ENCODE measurements at places on chromosomes 1 and 21.

- H3K27ac ChIP-seq = no peak overlapping the region
- no peak overlapping the region for H3K4me3 ChIP-seq
- H3K27me3 ChIP-seq = peaks cover 2% of the 10 kb centered on the region
- DNase-seq = no peak
- no peaks in the 10 kb centered on the region for H3K36me3 ChIP-seq
Observed at GRCh38 chr1:212549503-212550017, 59.0 kb upstream of the ATF3 start.

DNA sequence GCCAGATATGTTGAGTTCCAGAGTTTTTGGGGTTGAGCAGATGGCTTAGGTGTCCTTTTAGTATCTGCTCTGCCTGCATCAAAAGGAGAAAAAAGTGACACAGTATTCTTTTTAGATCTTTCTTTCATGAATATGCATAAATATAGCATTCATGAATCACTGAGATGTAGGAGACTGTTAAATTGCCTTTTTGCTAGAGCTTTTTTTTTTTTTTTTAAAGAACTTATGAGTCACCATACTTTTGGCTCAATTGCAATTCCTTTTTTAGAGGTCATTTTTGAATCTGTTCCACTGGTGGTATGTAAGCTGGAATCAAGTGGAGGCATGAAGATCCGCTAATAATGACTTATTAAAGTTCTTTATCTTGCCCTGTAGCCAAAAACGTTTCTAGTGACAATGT is 480.9 kb upstream of the ZRANB2 start:
- no peak overlapping the region for H3K4me3 ChIP-seq
- DNase-seq = peak; percentile 87
- peaks cover 3% of the 10 kb centered on the region for H3K4me1 ChIP-seq
- H3K27ac ChIP-seq = no peak overlapping the region
- H3K36me3 ChIP-seq = no peaks in the 10 kb centered on the region
- H3K27me3 ChIP-seq = no peaks in the 10 kb centered on the region

- no peak overlapping the region for H3K4me3 ChIP-seq
- H3K27me3 ChIP-seq = peaks cover 2% of the 10 kb centered on the region
- no peaks in the 10 kb centered on the region for H3K36me3 ChIP-seq
- H3K4me1 ChIP-seq = no peaks in the 10 kb centered on the region
- H3K27ac ChIP-seq = no peak overlapping the region
- no peak for DNase-seq
Observed at GRCh38 chr1:65243491-65243890, 65.9 kb upstream of the DNAJC6 start.

DNA sequence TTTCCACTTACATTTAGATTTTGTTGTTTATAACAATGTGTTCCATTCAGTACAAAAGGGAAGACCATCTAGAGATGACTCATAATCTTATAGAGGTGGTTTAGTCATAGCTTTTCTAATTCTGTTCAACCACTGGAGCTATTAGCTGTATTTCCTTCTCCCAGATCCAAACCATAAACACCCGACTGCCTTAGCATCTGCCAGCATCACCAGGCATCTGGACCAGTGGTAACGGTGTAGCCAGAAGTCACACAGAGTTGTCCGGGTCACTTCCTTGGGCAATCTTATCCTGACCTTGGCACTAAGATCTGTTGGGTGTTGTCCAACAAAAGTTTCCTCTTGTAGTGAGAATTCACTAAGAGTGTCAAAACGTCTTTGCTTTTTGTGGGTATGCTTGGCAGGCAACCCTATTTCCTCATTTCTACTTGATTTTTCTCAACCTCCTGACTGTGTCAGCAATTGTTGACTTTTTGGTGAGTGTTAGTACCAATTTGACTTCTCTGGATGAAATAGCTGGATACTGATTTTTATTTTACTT is 372.1 kb upstream of the B3GALT2 start:
- no peaks in the 10 kb centered on the region for H3K27me3 ChIP-seq
- H3K36me3 ChIP-seq = no peaks in the 10 kb centered on the region
- no peak overlapping the region for H3K27ac ChIP-seq
- no peak overlapping the region for H3K4me3 ChIP-seq
- peak; percentile 91 for DNase-seq
- H3K4me1 ChIP-seq = peaks cover 2% of the 10 kb centered on the region

DNA sequence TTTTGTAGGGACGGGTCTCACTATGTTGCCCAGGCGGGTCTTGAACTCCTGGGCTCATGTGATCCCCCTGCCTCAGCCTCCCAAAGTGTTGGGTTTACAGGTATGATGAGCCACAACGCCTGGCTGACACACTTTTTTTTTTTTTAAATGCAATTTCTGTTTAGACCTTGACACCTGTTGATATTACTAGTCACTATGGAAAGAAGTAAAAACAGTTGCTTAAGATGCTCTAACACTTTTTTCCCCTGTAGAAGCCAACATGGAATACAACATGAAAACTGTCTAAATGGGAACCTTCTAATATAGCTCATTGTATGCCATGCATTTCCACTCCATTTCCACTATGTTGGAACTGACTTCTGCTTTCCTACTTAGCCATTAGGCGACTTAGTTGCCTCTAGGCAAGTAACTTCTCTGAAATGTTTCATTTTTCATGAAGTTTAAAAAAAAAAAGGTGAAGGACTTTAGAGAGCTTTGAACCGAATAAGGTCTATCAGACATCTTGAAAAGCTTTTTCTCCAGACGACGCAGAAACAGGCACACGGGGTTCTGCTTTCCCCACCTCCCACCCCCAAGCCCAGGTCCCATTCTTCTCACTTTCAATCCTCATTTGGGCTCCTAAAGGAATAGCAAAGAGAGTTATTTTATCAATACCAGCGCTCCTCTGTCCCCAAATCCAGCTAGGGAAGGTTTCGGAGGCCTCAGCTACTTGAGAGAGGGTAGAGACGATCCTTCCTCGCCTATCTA is 648 bp upstream of the DR1 start:
- no peaks in the 10 kb centered on the region for H3K27me3 ChIP-seq
- no peaks in the 10 kb centered on the region for H3K36me3 ChIP-seq
- DNase-seq = peak; percentile 20
- H3K4me1 ChIP-seq = peaks cover 4% of the 10 kb centered on the region
- peak overlapping the region; percentile 83 for H3K4me3 ChIP-seq

DNA sequence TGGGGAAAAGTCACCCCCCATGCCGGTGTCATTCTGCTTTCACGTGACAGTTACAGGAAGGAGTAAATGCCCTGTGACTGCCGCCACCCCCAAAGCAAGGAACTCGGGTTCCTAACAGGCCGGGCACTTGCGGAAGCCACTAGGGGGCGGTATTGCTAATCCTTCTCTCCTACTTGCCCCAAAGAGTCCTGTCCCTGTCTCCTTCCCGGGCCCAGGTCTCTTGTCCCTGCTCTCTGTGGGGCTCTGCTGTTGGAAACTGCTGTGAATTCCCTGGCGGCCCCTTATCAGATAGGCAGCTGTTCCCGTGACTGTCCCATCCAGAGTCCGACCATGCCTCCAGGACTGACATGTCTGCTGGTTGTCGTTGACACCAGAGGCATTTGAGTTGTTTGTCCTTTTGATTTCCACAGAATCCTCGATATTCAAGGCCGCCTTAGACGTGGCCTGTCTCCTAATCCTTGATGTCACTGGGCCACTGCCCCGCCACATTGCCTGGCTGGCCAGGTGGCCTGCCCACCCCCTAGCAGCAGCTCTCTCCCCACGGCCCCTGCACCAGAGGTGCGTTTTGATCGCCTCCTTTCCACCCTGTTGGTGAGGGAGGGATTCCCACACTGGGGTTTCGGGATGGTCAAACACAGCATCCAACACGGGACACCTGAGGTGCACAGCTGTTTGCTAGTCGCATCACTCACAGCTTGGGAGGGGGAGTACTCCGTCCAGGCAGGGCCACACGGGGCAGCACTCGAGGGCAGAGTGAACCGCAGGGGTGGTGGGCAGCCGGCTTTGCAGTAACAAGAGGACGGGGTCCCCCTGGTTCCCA is 37.3 kb downstream of the CHAF1B start:
- H3K27me3 ChIP-seq = no peaks in the 10 kb centered on the region
- no peak overlapping the region for H3K27ac ChIP-seq
- no peaks in the 10 kb centered on the region for H3K36me3 ChIP-seq
- H3K4me1 ChIP-seq = peaks cover 2% of the 10 kb centered on the region
- H3K4me3 ChIP-seq = no peak overlapping the region

DNA sequence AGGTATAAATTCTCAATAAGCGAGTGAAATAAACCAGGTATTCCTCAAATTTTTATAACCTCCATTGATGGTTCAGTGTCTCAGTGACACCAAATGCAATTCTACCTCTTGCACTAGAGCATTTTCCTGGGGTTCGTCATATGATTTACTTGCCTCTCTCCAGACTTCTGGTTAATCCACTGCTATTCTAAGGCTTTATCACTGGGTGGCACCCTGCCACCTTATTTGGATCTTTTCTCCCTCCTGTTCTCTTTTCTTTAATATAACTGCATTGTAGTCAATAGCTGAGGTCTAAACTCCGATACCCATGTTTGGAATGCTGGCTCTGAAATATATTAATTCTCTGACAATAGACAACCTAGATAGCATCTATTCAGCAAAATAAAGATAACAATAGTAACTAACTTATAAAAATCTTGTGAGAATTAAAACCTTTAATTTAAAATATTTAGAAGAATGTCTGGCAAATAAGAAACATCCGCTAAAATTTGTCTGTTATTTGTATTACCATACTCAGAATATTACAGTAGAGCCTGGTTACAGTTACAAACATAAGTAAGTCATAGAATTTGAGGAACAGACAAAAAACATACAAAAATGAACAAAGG is 436.4 kb downstream of the PLA2G4A start:
- no peaks in the 10 kb centered on the region for H3K4me1 ChIP-seq
- no peak overlapping the region for H3K27ac ChIP-seq
- no peaks in the 10 kb centered on the region for H3K36me3 ChIP-seq
- H3K27me3 ChIP-seq = no peaks in the 10 kb centered on the region

DNA sequence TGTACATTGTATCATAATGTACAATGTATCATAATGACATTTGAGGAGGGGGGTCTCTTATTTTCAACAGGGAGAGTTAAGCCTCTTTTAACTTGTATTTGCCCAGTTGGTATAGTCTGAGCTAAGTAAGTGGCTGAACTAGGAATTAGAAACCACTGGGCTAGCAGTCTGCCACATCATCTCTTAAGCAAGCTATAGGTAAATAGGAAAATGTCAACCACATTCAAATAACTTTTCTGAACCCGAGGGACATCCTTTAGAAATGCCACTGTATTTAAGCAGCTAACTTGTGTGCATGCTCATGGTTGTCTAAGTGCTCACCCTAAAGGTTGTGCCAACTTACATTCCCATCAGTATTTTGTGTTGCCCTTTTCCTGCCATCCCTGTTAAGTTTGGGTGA is 35.5 kb upstream of the ASB17 start:
- H3K27ac ChIP-seq = no peak overlapping the region
- H3K4me1 ChIP-seq = 0 out of 2 replicates have a peak, but pooled peaks cover 2% of the 10 kb centered on the region
- no peaks in the 10 kb centered on the region for H3K36me3 ChIP-seq
- no peak for DNase-seq
- no peak overlapping the region for H3K4me3 ChIP-seq

GRCh38 chr1:59609245-59609644 is 205.5 kb upstream of the HOOK1 start:
- H3K27ac ChIP-seq = no peak overlapping the region
- peaks cover 9% of the 10 kb centered on the region for H3K4me1 ChIP-seq
- no peaks in the 10 kb centered on the region for H3K27me3 ChIP-seq

DNA sequence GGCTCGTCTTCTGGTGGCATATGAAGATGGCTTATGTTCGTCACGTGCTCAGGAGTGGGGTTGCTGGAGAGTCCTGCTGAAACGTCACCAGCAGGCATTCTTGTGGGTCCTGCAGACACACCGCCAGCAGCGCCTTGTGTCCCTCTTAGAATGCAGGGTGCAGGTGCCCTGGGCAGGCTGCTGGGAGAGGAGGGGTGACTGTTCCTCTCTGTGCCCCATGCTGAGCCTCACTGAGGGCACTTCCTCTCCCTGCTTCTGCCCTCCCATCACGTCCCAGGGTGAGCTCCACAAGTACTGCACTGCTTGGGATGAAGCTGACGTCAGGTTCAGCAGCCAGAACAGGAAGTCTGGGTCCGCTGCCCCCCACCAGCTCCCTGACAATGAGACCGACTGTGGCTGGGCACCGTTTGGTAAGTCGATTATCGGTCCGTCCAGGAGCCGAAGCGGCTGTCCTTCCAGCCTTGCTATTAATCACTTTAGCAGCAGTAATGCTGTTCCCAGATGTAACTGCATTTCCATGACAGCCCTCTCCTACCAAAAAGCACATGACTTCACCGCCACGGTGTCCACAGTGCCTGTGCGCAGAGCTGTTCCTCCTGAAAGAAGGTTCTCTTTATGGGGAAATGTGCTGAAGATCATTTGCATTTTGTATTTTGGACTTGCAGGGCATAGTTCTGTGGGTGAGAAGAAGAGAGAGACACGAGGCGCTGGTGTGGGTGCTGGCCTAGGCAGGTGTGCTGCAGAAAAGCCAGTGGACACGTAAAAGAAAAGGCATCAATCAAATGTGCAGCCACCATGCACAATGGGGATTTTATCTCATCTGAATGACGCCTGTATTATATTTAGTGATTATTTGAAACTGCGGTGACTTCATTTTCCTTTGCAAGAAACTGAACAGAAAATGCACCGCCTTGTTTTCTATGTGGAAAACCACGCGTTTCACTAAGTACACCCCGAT is 21.0 kb downstream of the SLC37A1 start:
- no peak for DNase-seq
- no peaks in the 10 kb centered on the region for H3K4me1 ChIP-seq
- no peak overlapping the region for H3K27ac ChIP-seq
- no peaks in the 10 kb centered on the region for H3K36me3 ChIP-seq
- H3K4me3 ChIP-seq = no peak overlapping the region

DNA sequence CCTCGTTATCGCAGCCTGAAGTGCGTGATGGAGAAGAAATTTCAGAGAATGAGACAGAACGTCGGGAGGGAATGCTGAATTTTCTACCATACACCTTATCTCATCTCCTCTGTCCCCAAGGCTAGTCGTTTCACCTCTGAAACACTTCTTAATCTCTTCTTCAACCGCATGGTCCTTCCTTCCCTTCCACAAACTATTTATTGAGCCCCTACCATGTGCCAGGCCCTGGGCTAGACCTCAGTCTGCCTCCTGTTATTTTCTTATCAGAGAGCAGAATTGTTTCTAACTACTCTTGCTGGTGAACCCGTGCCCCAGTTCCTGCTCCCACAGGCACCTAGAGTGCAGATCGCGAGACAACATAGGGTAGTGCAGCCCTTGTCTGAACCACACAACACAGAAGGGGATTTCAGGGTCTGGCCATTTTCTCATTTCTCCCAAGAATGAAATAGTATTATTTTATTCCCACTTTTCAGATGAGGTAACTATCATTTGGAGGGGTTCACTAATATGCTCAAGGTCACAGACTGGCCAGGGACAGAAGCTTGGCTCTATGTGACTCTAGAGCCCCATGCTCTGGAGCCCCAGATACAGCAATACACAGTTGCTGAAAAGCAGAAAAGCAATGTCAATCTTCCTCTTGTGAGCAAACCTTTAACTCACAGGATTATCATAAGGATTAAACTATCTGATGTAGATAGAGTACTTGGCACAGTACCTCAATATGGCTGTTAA is 598 bp upstream of the ADIPOR1 start:
- H3K27ac ChIP-seq = peak overlapping the region; percentile 61
- H3K4me3 ChIP-seq = peak overlapping the region; percentile 94

Data from IMR-90 (cell line).